ENCODE measurements at places on chromosomes 4 and X. TPM values are rescaled to one million over a fixed set of nuclear protein-coding genes. Genes with fewer than 3 reads are reported as not detected.

Gene POU4F2
- not detected for total RNA-seq

Gene SMIM9
- total RNA-seq, result not detected

Gene F11
- not detected for total RNA-seq

Gene BEX1
- 40.2 TPM for total RNA-seq

Gene RXFP1
- not detected for total RNA-seq

Gene CFI
- 4.2 TPM for total RNA-seq

Gene NAP1L2
- total RNA-seq, result 0.55 TPM

Gene EMCN
- 0.34 TPM for total RNA-seq

Gene CPE
- total RNA-seq, result 8.9 TPM

- DNase-seq, result no peak
These were observed 62.9 kb upstream of the CAMK2D start for GRCh38 chr4:113824396-113824795.

GRCh38 chr4:14994242-14994641 is 8.0 kb upstream of the CPEB2 start:
- DNase-seq, result no peak

- DNase-seq, result no peak
These were observed 29.7 kb downstream of the PPP1R2C start for GRCh38 chrX:42748067-42748850.

DNA sequence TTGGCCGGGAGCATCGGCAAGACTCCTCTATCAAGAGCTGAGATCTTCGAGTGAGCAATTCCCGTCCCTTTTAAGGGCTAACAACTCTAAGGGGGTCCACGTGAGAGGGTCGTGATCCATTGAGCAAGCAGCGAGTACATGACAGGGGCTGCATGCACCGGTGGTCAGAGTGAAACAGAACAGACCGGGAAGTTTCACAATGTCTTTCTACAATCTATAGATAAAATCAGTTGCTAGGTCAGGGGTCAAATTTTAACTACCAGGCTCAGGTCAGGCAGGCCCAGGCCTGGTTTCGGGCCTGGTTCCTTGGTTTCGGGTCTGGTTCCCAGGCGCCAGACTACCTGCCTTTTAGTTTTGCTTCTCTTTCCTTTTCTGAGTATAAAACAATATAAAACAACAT is 160.1 kb downstream of the PTCHD1 start:
- DNase-seq, result no peak

DNA sequence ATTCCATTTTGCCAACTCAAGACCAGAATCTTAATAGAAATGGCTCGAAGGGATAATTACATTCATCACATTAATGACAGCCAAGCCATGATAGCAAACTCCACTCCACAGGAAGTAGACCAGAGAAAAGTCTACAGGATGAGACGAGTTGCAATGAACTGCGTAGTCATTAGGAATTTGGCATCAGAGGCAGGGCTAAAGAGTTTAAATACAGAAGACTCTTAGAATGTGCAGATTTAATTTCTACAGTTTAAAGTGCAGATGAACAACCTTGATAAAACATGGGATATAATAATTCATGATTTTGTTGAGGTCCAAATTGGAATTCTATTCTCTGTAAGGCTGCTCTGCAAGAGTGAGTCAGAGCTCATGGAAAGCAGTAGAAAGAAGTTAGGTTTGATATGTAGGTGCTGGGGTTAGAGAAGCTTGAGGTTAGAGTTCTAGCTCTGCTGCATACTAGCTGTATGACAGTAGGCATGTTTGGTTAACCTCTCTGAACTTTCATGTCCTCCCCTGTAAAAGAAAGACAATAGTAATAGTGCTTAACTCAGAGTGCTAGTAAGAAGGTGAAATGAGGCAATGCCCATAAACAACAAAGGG is 32.2 kb downstream of the LNX1 start:
- no peak for DNase-seq

GRCh38 chr4:8796096-8796495 is 75.5 kb downstream of the HMX1 start:
- no peak for DNase-seq

DNA sequence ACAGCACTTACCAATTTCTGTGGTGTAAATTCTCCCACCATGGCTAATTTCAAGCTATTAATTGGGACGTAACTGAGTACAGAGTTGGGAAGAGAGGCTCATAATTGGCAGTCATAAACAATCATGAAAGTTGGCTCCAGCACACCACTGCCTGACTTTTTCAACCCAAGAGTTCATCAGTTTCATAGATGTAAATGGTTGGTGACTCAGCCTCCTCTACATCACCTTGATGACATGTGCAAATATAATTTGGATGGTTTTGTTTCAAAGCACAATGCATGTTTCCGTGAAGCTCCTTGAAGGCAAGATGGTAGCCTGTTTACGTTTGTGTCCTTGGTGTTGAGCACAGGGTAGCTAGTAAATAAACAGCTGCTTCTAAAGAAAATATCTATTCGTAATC is 235.1 kb downstream of the LDB2 start:
- DNase-seq, result no peak

DNA sequence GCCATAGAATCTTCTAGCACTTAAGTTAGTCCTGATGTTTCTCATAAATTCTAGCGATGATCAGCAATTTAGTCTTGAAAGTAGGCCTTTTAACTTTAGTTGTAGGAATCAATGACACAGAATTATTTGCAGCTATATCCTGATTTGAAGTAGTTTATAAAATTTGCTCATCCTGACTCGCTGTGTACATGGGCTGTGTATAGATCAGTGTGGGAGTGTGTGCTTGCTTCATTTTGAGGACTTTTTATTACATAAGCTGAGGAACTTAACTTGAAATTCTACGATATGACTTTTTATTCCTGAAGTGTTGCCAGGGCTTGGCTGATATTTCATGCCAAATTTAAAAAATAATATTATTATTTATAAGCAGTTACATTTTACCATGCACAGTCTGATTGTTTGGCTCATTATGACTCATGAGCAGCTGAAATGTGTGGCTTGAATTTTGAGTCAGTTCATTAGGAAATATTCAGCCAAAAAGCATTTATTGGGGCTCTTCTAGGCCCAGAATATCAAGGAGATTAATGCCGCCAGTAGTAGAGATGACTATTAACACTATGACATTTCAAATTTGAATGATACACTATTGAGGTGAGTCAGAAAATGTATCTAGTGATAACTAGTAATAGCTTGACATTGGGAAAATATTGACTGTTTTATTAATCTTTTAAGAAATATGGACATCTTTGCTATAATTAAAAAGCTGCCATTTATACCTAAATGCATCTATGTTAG is 128.9 kb upstream of the LIMCH1 start:
- DNase-seq, result no peak

DNA sequence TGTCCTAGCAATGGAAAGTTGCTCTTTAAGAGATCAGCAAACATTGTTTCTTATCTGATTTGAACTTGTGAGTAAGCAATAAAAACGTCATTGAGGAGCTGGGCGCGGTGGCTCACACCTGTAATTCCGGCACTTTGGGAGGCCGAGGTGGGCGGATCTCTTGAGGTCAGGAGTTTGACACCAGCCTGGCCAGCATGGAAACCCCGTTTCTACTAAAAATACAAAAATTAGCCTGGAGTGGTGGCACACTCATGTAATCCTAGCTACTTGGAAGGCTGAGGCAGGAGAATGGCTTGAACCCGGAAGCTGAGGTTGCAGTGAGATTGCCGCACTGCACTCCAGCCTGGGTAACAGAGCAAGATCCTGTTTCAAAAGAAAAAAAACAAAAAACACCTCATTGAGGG is 11.2 kb upstream of the PLAC8 start:
- no peak for DNase-seq

DNA sequence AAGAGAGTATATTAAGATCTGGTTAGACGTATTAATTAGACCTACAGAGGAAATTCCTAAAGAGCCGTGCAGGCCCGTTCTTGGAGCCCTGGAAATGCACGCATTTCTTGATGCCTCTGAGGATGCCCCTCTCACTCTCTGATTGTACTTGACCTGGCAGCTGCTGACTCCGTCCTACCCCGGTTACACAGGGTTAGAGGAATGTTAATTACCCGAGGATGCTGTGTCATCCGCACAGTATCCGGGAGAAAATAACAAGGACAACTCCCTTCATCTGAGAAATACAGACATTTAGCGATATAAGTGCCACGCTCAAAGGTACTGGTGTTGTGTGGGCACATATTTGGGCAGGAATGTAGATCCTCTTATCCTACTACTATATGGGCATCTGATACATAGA is 404.6 kb upstream of the FAT1 start:
- peak; percentile 61 for DNase-seq

DNA sequence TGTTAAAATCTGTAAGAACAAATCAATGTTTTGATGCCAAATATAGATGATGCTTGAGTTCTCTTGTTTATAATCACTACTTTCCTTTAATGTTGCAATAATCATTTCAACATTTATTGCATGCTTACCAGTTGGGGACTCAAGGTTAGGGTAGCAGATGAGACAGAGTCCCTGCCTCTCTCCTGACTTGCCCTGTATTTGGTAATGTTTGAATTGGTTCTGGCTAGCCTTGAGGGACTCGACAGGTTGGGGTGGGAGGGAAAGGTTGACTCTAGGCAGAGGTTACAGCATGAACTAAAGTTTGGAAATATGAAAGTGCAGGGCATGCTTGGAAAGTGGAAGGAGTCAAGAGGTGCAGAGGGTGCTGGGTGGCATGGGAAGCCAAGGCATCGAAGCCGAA is 2.0 kb downstream of the SEC24B start:
- DNase-seq, result no peak

GRCh38 chr4:152696764-152697261 is 17.0 kb upstream of the TMEM154 start:
- DNase-seq, result peak; percentile 54

GRCh38 chr4:188942606-188943005 is 803.4 kb downstream of the TRIML1 start:
- DNase-seq, result no peak

GRCh38 chrX:23557070-23557469 is 110.2 kb upstream of the PRDX4 start:
- no peak for DNase-seq

DNA sequence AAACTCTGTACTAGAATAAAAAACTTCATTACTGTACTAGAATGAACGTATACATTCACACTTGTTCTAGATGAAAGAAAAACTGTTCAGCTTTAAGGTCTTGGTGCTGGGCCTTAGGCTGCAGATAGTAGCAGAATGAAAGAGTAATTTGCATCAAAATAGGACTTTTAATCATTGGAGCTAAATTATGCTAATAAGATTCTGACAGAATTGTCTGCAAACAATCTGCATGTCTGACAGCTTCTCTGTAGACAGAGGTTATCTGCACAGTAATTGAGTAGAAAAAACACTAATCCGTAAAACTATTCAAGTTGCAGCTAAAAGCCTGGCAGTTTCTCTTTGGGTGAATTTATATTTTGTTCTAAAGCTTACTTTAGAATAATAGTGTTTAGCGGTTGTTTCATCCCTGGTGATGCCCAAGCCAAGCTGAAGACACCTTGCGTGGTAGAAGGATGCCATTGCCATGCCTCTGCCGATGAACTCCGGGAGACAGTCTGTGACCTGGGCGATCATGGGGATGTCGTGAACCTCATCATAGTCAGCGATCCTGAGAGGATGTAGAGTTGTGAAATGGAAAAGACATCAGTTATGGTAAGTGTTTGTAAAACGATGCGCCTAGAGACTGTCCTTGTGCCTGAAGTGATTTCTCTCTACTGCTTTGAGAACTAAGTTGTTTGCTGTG is 25.3 kb downstream of the LRP2BP start:
- no peak for DNase-seq

DNA sequence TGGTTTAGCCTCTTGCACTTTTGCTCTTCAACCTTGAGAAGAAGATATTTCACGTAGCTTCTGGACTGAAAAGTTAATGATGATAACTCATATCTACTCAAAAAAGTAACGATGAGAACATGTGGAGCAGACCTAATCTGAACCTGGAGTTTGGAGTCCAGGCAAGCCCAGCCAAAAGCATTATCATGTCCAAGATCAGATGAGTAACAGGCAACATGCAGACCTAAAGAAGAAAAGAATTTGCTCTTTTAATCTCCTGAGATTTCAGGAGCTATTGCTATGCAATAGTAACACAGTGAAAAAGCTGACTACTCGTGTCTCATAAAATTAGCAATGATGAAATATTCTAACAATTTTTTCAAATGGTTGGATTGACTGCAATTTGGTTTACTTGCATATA is 21.8 kb upstream of the PPA2 start:
- DNase-seq, result no peak

DNA sequence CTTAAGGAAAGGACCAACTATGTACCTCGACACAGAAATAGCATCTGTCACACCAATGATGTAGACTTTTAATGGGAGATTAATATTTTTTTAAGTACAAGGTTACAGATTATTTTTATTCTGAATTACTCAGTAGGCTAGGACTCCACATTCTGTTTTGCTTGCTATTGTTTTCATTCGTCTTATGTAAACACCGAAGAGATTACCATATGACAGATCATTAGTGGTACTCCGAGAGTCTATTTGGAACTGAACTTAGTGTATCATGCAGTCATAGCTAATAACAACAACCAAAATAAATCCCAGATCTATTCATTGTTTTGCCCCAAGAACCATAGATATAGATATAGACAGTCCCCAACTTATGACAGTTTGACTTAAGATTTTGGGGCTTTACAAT is 139.7 kb upstream of the SPRY1 start:
- no peak for DNase-seq

DNA sequence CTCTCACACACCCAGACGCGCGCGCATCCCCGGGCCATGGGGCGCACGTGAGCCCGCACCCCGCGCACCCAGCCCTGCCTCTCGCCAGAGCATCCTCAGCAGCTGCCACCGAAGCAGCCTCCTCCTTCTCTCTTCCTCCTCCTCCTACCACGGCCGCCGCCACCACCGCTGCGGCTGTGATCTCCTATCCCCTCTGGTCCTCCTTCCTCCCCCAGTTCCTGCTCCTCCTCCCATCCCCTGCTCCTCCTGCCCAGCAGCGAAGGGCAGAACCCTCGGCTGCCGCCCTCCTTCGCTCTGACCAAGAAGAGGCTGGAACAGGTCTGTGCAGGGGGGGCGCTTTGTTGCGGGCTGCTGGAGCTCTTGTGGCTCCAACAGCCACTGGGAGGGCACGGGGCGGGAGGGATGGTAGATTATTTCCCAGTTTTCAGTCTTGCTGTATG is 148.7 kb upstream of the CHRDL1 start:
- DNase-seq, result no peak

GRCh38 chr4:112327965-112328733 is 31.0 kb downstream of the ALPK1 start:
- peak; percentile 14 for DNase-seq

GRCh38 chr4:139214039-139214534 is 37.1 kb upstream of the ELF2 start:
- no peak for DNase-seq

GRCh38 chr4:186627226-186627865 is 72.0 kb upstream of the MTNR1A start:
- no peak for DNase-seq

GRCh38 chrX:22527302-22527701 is 254.6 kb downstream of the CBLL2 start:
- DNase-seq, result no peak

DNA sequence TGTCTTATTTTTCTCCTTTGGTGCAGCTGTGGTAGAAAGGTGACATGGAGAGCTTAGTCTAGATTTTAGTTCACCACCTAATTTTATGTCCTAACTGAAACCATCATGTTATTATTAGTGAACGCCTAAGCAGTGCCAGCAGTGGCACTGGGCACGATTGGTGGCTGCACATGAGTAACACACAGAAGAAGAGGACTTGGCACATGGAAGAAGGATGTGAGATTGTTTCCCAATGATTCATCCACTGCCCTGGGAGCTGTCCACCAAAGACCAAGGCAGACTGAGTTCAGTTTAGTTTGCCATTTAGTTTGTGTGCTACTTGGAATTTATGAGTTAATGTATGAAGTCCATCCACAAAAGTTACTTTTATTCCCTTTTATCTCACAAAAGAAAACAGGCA is 68.1 kb upstream of the NAP1L5 start:
- DNase-seq, result peak; percentile 73

- no peak for DNase-seq
These were observed 102.5 kb upstream of the CASK start for GRCh38 chrX:42025861-42026260.
